ENCODE measurements at places on chromosomes 4 and X.

- DNase-seq = no peak
These were observed 7.1 kb upstream of the SCRG1 start for GRCh38 chr4:173405840-173406606.

GRCh38 chrX:38661103-38661441 is 99.7 kb downstream of the TSPAN7 start:
- DNase-seq = no peak

- DNase-seq = no peak
These were observed 105.0 kb downstream of the ABCB7 start for GRCh38 chrX:75051047-75051446.

DNA sequence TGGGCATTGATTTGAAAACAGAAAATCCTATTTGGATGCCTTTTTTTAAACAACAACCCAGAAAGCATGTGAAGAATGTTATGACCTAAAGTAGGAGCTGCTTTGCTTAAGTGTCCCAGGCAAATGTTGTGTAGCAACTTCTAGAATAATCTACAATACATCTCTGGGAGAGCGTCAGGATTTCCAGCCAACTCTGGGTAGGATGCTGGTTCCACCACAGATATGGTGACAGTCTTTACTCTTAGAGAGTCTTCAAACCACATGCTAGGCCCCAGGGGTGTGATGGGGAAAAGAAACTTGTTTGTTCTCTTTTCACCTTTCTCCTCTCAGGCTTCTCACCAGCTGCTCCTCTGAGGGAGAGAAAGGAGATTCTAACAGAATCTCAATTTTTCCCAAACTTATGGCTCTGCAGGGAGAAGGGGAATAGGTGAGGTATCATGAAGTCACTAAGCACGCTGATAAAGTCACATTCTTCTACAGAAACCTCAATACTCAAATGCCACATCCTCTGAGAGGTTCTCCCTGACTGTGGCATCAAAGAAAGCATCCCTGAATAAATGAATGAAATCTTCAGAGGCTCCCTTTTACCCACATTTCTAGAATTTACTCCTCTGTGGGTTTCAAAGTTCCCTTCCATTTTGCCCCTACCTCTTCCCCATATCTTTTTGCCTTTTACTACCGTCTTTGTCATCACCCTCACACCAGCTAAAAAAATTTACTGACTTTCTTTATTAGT is 171.6 kb upstream of the RAI2 start:
- DNase-seq = no peak

GRCh38 chr4:128452415-128452814 is 164.8 kb upstream of the PGRMC2 start:
- no peak for DNase-seq

- DNase-seq = no peak
These were observed 7.7 kb upstream of the PGAM4 start for GRCh38 chrX:77977095-77977494.

DNA sequence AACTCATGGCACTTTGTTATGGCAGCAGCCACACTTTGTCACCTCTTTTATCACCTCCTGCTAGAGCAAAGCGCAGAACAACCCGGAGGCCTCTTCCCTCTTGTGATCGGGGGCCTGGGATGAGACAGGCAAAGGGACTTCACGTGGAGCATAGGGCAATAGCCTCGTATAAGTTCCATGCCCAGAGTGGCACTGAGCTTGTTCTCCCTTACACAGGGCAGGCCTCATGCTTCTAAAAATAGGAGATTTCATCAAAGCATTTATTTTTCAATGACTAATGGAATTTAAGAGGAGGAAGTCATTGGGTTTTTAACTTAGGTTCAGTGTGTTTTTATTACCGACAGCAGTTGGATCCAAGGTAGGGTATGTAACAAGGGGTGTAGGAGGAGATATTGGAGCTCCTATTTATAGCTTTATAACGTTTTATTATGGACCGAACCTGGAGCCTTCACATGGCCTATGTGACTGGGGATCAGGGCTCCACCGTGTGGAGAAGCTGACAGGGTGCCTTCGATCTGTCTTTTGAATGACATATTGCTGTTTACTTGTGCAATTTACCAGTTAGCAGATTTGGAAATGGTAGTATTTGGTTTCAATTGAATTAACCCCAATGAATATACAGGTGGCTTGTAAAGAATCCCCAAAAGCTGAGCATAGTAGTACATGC is 93.8 kb downstream of the SLC2A9 start:
- no peak for DNase-seq

GRCh38 chrX:14449773-14450172 is 79.6 kb upstream of the GLRA2 start:
- no peak for DNase-seq

DNA sequence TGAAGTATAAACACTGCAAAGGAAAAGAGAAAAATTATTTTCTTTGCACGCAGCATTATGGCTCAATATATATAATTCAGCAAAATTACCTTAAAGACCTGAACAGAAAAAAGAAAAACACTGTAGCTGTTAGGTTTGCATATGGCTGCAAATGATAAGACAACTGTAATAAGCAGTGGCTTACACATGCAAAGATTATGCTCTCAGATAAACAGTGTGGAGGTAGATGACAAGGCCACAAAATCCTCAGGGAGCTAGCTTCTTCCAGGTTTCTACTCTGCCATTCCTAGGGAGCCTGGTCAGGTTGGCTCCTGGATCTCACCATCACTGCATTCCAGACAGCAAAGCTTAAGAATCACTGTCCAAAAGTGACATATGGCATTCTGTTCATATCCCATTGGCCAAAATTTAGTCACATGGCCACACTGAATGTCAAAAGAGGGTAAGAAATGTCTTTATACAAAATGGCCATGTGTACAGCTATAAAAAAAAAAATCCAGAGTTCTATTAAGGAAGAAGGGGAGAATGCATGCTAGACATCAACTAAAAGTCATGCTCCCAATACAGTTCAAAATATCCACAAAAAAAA is 195.2 kb upstream of the SLC7A11 start:
- DNase-seq = no peak

- no peak for DNase-seq
These were observed 1651.9 kb downstream of the C4orf33 start for GRCh38 chr4:130747842-130748241.

DNA sequence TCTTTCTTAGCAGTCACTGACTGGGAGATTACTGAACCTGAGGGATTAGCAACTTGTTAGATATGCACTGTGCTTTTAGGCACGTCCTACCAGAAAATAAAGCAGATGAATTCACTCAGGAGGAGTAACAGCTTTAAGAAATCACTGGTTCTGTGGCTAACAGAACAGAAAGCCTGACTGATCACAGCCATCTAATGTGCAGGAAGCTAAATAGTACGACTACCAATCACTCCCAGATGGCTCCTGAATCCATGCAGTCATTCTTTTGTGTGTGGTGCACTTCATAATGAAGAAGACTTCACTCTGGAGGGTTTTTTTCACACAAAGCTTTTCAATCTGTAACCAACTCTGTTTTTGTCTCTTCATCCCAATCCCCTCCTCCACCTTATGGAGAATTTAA is 305.3 kb upstream of the INTU start:
- no peak for DNase-seq
